ENCODE measurements at places on chromosomes 4 and X. TPM values are rescaled to one million over a fixed set of nuclear protein-coding genes. Genes with fewer than 3 reads are reported as not detected.

DNA sequence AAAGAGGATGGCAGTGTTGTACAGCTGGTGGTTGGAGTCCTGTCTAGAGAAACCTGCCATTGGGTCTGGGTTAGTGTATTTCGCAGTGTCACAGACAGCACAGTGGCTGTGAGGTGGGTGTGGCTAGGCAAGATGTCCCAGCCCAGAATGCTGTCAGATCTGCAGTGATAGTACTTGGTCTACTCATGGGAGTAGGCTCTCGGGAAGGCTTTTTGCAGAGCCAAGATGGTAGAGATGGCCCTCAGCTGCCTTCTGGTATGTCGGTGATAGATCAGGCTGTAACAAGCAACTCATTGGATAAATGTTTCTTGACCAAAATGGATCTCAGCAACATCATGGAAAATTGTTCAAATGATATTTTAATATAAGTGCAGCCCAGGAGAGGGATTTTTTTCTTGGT is 84.3 kb upstream of the WDR1 start:
- no peak for DNase-seq

GRCh38 chrX:131565909-131566308 is 22.0 kb downstream of the OR13H1 start:
- DNase-seq = no peak

DNA sequence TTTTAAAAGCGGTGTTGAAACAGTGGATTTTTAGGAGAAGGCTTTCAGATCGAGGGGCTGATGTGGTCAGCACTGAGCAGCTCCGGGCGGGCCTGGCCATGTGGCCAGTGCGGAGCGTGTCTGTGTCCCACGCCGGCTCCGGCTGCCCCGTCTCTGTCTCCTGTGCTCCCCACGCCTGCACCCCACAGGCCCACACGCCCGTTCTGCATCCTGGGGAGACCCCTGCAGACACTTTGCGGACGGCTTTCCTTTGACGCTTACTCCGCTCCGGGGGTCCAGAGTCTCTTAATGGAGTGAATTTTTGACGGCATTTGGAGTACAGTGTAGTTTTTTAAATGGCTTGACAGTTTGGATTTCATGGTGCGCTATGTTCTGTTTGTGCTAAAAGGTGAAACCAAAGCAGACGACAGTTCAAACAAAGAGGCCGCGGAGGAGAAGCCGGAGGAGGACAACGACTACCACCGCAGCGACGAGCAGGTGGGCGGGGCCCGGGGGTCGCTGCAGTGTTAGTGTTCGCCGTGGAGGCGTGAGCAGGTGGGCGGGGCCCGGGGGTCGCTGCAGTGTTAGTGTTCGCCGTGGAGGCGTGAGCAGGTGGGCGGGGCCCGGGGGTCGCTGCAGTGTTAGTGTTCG is 38.7 kb downstream of the PCGF3 start:
- DNase-seq = no peak

Gene NXF2
- total RNA-seq = not detected

Gene ADGRG4
- 0.05 TPM for total RNA-seq

DNA sequence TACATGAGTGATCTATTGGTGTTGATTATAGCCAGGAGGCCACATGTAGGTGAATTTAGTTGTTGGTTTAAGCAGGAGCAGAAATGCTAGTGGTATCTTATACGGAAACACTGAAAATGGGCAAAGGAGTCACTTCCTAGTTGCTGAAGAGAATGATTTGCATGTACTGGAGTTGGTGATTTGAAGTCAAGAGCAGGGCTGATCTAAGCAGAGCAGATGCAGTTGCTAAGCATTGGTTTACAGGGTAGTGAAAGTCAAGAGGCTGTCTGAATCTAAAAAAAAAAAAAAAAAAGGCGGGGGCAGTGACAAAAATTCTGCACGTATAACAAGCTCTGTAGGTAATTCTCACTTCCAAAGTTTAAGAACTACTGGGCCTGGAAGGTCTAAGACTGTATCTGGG is 90.4 kb upstream of the HPRT1 start:
- no peak for DNase-seq

Gene GPRASP1
- 8.2 TPM for total RNA-seq

GRCh38 chr4:182074810-182075209 is 168.4 kb upstream of the TENM3 start:
- DNase-seq = no peak
